Lung (tissue), 17 donors: ENCODE measurements at places on chromosomes 2 and 18.

DNA sequence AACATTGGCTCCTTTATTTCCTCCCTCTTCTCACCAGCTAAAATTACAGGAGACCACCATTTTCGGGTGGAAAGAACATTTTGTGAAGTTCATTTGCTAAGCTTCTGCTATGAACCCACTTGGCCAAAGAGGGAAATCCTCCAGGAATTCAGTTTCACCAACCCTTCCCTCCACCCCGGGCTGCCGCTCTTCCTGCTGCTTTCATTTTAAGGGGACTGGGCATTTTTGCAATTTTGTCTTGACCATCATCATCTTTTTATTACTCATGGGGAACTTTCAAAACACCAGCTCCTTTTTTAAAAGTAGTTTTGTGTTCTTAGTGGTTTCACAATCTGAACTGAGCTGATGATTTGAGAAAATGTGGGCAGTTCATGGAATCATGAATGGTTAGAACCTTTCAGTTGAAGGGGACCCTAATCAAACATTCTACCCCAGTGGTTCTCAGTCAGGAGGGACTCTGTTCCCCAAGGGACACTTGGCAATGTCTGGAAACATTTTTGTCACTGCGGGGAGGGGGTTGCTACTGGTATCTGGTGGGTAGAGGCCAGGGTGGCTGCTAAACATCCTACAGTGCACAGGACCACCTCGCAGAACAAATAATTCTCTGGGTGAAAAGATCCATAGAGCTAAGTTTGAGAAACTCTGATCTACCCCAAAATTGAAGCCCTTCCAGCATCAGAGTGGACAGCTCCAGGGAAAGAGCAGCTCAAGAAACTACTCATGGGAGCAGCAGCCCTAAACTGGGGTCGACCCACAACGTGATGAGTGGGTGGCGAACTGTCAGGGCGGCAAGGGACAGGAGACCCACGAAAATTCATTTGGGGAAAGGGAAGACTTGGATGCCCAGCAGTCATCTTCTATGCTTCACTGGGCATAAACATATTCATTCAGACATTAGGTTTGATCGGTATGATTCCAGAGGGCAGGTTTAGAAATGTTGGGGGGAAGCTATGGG lies 92.9 kb downstream of the ACKR3 start:
- no peak for DNase-seq

DNA sequence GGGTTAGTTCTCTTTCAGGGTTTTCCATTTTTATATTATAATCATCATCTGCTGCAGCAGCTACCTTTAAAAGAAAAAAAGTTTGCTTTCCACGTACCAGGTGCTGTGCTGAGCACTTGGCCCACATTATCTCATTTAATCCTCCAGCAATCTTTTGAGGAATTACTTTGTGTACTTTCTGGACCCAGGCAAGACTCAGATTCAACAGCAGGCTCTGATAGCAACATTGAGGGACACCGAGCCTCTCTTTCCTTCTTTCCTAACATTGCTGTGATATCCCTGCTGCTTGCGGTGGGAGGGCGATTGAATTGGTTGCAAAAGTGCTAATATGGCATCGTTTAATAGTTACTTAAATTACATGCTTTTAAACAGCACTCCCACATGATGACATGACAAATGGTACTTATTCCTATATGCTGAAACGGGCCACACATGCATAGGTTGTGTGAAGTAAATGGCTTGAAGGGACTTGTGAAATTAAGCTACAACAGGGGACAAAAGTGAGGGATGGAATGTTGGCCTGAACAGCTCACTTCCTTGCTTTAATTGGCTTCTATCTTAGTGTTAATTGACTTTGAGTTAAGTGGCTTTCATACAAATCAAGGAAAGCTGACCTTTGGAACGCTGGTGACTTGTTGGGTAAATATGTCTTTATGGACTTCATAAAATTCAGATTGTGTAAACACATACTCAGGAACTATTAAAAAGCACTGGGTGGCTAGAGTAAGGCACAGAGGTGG lies 21.2 kb downstream of the SPRED2 start:
- no peak for DNase-seq

DNA sequence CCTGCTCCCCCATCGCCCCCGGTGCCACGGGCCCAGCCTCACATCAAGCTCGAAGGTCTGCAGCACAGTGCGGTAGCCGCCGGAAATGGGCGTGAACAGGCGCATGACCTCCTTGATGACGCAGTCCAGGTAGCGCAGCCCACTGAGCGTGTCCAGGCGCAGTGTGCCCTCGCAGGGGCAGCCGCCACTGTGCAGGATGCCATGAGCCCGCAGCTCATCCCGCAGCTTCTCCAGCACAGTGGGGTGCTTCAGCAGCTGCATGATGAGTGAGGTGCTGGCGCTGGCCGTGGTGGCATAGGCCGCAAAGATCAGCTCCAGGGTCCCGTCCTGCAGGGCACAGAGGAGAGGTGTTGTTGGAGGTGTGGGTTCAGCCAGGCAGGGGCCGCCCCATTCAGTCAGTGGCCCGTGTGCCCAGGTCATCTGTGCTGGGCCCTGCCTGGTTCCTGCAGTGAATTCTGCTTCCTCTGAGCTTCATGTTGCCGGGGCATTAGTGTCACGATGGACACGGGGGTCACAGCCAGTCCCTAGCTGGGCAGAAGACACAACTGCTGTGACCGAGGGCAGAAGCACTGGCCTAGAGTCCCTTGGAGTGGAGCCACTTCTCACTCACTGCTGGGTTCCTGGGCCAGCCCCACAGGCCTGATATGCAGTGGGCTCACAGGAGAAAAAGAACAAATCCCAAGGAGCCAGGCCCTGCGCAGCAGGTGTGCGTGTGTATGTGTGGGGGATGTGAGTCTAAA lies 14.5 kb downstream of the CYP26B1 start:
- no peak for DNase-seq

DNA sequence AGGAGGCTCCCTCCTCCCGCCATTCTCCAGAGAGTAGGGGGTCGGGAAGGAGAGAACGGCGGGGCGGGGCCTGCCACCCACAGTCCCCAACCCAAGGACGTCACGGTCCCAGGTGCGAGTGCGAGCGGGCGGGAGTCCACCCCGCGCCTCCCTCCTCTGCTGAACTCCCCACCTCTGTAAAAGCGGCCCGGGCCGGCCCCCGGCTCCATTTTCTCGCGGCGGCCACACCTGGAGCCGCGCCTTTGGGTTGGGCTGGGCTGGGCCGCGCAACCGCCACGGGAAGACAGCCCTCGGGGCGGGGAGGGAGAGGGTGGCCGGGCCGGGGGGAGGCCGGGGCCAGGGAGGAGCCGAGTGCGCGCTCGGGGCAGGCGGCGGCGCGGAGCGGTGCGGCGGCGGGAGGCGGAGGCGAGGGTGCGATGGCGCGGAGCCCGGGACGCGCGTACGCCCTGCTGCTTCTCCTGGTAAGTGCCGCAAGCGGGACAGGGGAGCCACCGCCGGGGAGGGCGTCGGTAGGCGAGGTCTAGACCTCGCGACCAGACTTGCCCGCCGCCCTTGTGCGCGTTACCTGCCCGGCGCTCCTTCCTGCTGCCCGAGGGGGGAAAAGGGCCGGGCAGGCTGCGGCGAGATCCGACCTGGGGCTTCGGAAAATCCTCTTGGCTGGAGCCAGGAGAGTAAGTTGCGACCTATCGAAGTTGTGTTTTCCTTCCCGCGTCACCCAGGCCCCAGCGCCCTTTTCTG lies at the start of gene DSG2:
TSS of gene DSG2 (plus strand) at position 342 of the 738 bp plus-strand sequence. CDS start at position 417, 75 bp downstream.
- DNase-seq = peak; percentile 69

DNA sequence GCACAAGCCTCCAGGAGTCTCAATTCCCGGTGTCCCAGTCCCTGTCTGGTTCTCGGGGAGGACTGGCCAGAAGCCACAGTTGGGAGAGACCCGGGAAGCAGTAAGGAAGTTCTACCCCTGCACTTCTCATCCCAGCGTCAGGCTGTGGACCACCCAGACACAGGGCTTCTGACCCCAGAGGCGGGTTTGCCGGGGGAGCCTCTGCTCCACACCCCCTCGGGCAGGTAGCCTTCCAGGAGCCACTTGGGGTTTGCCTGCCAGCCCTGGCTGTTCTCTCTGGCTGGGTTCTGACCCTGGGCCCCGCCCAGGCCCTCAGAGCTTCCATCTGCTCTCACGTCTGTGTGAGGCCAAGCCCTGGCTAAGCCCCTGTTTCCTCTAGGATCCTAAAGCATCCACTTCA lies 94.4 kb upstream of the GPC1 start:
- no peak for DNase-seq

- DNase-seq = no peak
Observed at GRCh38 chr2:179165356-179166000, 99.2 kb downstream of the SESTD1 start.

- no peak for DNase-seq
Observed at GRCh38 chr2:132267105-132267497, 105.3 kb upstream of the ANKRD30BL start.

GRCh38 chr18:12769644-12770440 lies 67.0 kb downstream of the PSMG2 start:
- no peak for DNase-seq

GRCh38 chr2:102337481-102338386 lies 17.9 kb upstream of the IL18R1 start:
- peak; percentile 56 for DNase-seq

- no peak for DNase-seq
Observed at GRCh38 chr2:89000235-89000634, 308.8 kb downstream of the RPIA start.

- DNase-seq = peak; percentile 51
Observed at GRCh38 chr2:102442967-102443828, 20.2 kb downstream of the IL18RAP start.

- DNase-seq = no peak
Observed at GRCh38 chr2:112758711-112759110, 5.7 kb downstream of the CKAP2L start.

DNA sequence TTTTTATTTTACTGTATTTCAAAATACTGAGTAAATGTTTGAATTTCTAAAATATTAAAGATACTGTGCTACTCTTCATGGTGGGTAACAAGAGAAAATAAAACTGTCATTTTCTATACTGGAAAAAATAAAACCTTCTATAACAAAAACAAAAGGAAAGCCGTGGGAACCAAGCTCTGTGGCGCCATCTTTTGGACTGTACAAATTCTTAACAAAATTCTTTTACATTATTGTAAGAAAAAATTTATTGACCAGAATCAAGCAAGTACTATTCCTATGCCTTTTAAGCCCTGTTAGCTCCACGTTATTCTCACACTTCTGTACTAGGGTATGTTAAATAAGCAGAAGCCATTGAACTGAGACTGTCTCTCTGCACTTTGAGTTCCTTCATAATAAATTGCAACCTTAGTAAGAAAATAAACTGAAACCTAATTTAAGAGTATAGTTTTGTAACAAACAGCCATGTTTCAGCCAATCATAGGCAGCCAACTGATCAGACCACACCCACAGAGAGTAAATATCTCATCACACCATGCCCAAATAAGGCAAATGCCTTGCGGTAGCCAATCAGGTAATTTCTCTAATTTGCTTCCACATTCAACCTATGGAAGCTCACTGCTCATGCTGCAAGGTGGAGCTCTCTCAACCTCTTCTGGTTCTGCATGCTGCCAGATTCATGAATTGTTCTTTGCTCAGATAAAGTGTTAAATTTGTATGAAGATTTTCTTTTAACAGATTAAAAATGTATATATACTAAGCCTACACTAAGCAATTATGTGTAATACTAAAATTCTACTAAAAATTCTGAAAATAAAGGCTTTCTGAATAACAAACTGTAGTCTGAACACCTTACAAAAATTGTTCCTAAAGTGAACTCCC lies 42.2 kb downstream of the HIBCH start:
- no peak for DNase-seq

DNA sequence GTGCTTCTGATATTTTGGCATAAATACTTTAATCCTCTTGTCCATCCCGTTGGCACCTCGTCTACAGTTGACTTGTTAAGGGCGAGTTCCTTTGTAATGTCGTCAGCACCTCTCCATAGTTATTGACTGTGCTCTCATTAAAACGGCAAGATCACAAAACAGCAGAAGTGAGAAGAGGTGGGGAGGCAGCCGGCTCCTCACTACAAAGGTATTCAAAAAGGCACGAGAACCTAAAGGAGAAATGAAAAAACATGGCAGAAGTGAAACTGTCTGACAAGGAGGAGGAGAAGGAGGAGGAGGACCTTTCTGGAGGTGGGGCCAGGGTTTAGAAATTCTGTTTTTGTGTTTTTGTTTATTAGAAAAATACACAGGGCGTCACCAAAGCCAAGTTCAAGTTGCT lies 235.6 kb downstream of the BCL11A start:
- DNase-seq = no peak

DNA sequence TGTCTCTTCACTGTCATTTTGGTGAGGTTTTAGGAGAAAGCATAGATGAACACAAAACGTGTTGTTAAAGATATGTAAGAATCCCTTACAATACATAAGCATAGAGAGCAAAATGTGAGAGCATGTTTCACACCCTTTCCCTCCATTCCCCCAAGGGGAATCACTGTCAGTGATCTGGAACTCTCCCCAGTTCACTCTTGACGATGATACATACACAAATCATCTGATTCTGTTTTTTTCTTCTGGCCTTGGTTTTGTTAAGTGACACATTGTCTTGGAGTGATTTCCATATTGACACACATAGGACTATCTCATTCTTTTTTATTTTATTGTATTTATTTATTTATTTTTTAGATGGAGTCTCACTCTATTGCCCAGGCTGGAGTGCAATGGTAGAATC lies 53.7 kb upstream of the TANC1 start:
- no peak for DNase-seq

DNA sequence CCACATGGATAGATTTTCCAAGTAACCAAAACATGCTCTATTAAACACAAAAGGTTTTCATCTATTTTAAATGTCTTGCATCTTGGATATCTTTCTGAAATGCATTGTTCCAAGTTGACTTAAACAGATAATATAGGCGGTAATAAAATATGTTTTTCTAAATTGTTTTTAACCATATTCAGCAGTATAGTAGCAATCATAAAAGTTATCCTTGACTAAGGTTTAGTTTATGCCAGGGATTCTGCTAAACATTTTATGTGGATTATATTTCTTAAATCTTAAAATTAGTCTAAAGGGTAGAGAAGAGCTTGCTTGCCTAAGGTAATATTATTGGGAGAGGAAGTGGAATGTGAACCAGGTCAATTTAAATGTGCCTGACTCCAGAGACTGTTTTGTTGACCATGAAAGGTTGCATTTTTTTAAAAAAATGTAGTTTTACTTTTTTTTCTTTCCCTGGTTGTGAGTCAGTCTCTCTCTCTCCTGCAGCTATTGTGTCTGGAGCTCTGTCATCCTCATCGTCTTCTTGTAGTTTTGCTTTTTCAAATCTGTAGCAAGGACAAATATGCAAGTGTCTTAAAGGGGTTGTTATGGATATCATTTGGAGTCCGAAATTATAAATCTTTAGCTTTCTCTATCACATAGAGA lies 309.1 kb upstream of the COL3A1 start:
- DNase-seq = no peak

DNA sequence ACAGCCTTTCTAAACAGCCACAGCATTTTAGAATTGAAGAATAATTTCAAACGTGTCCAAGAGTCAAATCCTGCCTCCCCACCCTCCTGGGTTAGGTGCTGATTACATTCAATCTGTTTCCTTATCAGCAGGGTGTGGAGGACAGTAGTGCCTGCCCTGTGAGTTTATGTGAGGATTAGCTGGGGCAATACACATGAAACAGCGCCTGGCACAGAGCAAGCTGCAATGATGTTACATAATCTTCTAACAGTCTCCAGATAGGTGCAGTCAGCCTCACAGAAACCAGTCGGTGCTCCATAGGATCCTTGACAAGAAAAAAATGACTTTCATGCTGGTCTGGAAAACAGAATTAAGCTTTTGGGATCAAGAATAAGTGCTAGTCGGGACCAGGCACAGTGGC lies 91.7 kb upstream of the ITGA6 start:
- DNase-seq = no peak
